Stimulated activated CD4-positive, alpha-beta T cell treated with anti-CD3 and anti-CD28 coated beads, Interleukin-1b, Interleukin-23, amount 100 ng/mL, for 4 hours (primary cell): ENCODE measurements at places on chromosomes 11 and 22.

DNA sequence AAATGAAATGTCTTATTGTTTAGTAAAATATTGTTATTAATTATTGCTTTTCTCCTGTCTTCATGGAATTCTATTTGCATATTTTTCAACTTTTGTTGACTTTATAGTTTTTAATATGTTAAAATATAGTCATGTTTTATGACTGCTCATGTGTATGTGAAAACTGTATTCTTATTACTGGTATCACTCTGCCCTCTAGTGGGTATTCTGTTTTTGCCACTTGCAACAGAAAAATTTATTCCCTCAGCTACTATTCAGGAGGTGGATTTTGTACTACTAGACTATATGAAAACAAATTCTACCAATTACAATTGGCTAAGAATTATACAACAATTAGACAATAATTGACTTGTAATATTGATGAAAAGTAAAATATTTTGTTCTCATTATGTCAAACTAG is 45.0 kb downstream of the OR4C6 start:
- DNase-seq: no peak

DNA sequence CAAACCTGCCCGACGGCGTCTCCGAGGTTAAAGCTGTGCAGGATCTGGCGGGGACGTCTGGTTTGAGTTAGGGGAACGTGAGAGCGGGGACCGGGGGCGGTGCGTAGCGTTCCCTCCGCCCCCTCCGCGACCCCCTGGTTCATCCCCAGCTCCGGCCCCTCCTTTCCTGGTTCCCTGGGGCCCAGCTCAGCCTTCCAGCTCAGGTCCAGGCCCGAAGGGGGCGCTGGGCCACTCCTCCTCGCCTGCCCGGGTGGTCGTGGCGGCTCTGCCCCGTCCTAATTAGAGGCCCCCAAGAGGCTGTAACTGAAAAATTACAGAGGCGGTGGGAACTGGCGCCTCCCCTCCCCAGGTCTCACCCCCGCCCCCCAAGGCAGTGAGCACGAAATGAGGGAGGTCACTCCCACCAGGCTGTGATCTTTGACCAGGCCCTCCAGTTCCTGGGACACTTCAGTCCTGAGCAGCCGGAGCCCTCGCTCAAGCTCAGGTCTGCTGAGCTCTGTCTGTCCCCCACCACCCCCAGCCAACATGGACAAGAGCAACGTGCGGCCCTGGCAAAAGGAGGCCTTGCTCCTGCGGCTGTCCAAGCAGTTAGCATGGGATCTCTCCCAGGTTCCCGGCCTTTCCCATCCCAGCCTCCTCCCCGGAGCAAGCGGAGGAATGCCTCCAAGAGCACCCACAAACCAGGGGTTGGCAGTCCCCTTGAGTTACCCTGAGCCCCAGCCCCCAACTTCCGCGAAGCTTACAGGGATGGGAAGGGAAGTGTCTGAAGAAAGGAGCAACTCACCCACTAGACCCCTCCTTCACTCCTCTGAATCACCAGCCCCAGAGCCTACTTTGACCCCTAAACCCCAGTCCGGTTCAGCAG is 3.3 kb downstream of the CD248 start:
- no peak for DNase-seq

DNA sequence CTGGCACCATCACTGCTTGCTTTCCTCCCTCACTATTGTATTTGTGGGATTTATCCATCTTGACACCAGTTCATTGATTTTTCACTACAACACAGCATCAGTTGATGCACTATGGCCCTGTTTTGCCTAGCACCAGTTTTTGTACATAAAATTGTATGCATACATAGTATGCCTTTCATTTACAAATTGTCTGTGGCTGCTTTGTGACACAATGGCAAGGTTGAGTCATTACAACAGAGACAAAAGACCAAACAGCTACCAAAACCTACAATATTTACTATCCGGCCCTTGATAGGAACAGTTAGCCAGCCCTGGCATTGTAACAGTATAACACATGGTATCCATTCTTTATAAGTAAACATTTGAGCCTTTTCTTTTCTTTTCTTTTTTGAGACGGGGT is 150.3 kb downstream of the LDLRAD3 start:
- no peak for DNase-seq

GRCh38 chr11:72780296-72781062 is 13.4 kb downstream of the STARD10 start:
- no peak for DNase-seq

DNA sequence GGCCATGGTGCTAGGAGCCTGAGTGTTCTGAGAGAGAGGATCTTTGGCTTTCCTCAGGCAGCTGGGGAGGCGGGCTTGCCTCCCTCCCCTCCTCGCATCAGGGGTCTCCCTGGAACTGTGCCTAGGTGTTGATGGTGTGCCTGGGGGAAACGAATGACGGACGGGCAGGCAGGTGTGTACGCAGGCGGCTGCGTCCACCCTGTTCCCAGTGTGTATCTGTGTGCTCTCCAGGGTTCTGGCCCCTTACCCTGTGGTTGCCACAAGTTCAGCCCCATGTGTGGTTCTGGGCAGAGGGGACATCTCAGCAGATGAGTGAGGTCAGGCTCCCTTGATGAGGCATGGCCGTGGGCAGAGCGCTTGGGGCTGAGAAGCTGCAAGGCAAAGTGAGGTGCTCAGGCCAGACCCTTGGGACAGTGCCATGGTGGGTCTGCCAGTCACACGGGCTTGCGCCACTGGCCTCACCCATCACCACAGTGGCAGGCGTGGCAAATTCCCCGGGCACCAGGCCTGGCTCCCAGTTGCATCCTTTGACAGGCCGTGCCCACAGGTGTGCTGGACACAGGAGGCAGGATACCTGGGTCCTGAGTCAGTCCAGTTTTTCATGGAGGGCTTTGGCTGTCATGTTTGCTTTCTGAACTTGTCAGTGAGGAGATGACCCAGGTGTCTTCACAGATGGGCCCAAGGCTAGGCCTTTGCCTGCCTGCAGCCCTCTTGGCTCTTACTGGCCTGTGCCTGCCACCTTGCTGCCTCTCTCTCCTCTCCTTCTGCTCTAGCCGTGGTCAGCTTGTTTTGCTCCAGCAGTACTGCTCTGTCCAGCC is 27.3 kb downstream of the GNAZ start:
- DNase-seq: no peak

DNA sequence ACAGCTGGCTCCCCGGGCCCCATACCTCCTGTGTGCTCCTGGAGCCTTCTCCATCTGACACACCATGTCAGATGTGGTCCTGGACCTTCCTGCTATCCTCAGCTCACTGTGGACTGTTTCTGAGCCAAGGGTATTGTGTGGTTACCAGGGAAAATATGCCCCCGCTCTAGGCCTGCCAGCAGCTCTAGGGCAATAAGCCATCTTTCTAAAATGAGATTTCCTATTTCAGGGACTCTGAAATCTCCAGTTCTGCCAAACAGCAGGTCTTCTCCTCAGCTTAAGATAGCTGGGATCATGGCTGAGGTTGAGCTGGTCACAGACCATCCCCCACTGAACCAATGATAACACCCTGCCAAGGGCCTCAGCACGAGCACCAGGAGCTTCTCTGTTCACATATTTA is 227.6 kb downstream of the ST3GAL4 start:
- no peak for DNase-seq

- no peak for DNase-seq
Measured at GRCh38 chr11:116813781-116814471, 9.2 kb downstream of the APOA4 start.

GRCh38 chr11:96161307-96162089 is 181.5 kb downstream of the MAML2 start:
- no peak for DNase-seq

- no peak for DNase-seq
Measured at GRCh38 chr22:35746946-35747703, 29.5 kb downstream of the APOL5 start.

DNA sequence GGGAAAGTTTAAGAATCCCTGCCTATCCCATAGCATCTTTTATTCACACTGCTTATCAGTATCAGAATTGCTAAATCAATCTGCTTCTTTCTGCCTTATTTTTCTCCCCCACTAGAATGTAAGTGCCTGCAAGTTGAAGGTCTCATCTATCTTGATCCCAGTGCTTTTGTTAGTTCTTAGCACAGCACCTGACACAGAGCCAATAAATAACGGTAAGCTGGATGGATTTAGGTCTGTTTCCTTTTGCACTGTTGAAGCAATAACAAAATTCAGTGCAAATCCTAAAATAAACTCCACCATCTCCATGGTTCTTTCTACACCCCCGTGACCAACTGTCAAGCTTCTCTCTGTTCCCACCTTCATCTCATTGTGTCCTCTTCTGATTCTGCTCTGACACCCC is 36.7 kb upstream of the CD44 start:
- DNase-seq: no peak

GRCh38 chr11:130096823-130097222 is 27.1 kb downstream of the APLP2 start:
- DNase-seq: no peak

GRCh38 chr22:25362215-25362882 is 142.9 kb downstream of the CRYBB2 start:
- DNase-seq: peak; percentile 61

DNA sequence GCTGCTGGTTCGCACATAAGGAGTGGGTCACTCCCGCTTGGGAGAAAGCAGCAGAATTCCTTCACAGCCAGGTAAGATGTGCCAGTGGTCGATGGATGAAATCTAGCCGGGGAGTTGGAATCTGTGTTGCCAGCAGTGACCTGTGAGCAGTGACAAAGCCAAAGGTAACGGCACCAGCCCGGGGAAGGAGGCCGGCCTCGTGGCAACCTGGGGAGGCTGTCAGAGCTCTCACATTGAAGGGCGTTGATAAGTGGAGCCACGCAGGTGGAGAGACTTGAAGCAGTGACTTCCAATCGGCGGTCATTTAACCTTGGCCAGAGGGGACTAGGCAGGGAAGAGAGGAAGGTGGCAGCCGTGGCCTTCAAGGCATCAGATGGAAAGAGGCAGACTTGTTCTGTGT is 58.8 kb downstream of the ARHGAP8 start:
- no peak for DNase-seq

DNA sequence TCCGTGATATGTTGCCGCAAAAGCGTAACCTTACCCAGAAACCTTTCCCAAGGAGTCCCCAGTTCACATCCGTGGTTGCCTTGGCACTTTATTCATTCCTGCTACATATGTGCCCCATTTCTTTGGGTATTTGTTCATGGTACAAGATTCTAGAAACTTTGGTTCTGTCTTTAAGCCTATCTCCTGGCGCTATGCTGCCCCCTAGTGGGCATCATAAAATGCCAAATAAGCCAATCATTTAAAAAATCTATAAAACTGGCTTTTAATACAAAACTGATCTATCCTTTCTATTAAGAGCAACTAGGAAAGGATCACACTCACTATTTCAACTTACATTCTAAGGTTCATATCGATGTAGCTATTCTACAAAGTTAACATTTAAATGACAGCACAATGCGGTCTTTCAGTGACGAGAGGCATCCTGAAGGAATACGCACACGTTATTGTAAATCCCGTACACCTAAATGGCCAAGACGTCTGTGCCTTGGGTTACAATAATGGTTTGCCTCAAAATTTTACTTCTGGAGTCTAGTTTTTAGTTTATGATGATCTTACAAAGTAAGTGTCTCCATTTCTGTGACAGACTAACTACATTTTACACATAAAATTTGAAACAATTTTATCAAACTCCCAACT is 16.2 kb downstream of the PIWIL3 start:
- peak; percentile 39 for DNase-seq

DNA sequence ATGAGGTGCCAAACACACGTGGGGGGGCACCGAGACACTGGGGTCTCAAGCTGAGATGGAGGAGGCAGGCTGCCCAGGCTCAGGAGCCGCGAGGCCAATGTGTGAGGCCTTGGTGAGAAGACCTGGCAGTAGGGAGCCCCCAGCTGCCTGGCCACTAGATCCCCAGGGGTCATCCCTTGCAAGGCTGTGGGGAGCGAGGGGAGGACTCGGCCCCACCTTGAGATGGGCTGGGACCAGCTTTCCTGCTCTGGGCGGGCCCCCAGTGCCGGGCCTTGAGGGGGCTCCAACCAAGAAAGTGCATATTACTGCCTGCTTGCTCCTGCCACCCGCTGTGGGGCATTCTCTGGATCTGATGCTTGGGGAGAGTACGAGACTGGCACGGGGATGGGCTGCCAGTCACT is 107.0 kb downstream of the CTTN start:
- DNase-seq: no peak
